ENCODE measurements at places on chromosomes 5 and 9. TPM values are rescaled to one million over a fixed set of nuclear protein-coding genes. Genes with fewer than 3 reads are reported as not detected.

TDRD7 gene
- 15.6 TPM for polyA plus RNA-seq

SMIM33 gene
- not detected for polyA plus RNA-seq

GPR150 gene
- 0.05 TPM for polyA plus RNA-seq

MPDZ gene
- polyA plus RNA-seq, result 45.1 TPM

SPTLC1 gene
- 54.3 TPM for polyA plus RNA-seq

IQGAP2 gene
- 8.6 TPM for polyA plus RNA-seq

TEX48 gene
- polyA plus RNA-seq, result not detected

PLPPR1 gene
- not detected for polyA plus RNA-seq

NSG2 gene
- polyA plus RNA-seq, result not detected

PKD2L2 gene
- not detected for polyA plus RNA-seq

ALDH7A1 gene
- polyA plus RNA-seq, result 161 TPM

SEMA6A gene
- polyA plus RNA-seq, result 7.5 TPM

LRSAM1 gene
- polyA plus RNA-seq, result 11.9 TPM

PLK2 gene
- 47.8 TPM for polyA plus RNA-seq

ARAP3 gene
- polyA plus RNA-seq, result 6.1 TPM

SLC2A8 gene
- polyA plus RNA-seq, result 17.2 TPM

SH3PXD2B gene
- 49.9 TPM for polyA plus RNA-seq

AMACR gene
- 13.4 TPM for polyA plus RNA-seq

PCDHAC2 gene
- 0.06 TPM for polyA plus RNA-seq

FST gene
- 9.6 TPM for polyA plus RNA-seq

All from ovary (tissue), 10 donors.